GM13976 (cell line): ENCODE measurements at places on chromosomes 2 and 18.

GRCh38 chr2:41707790-41708451 lies 339.9 kb upstream of the PKDCC start:
- DNase-seq: no peak

- no peak for DNase-seq
These were observed 15.8 kb downstream of the MTCL1 start for GRCh38 chr18:8721094-8721669.

- DNase-seq: no peak
These were observed 1169.6 kb upstream of the CRIM1 start for GRCh38 chr2:35185861-35186412.

- DNase-seq: no peak
These were observed 40.5 kb upstream of the POLE4 start for GRCh38 chr2:74917702-74918619.

- DNase-seq: no peak
These were observed 41.7 kb downstream of the POLR1A start for GRCh38 chr2:86064006-86064405.

DNA sequence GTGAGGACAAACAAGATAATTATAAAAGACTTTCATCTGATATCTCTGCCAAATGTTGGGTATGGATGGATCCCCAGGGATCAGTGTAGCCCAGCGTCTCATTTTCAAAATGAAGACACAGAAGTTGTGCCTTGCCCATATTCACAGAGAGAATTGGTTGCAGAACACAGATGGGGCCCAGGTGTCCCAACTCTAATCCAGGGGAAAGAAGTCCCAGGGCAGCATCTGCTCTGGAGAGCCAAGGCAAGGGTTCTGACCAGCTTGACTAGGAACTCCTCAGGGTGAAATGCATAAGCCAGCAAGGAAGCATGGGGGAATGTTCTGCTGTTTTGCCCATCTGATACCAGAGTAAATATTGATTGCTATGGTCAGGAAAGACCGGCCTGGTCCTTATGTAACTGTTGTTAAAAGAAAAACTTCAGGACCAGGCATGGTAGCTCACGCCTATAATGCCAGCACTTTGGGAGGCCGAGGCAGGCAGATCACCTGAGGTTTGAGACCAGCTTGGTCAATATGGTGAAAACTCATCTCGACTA lies 68.7 kb upstream of the CABLES1 start:
- DNase-seq: no peak

- DNase-seq: peak; percentile 29
These were observed 25.7 kb downstream of the SRBD1 start for GRCh38 chr2:45585267-45585861.

DNA sequence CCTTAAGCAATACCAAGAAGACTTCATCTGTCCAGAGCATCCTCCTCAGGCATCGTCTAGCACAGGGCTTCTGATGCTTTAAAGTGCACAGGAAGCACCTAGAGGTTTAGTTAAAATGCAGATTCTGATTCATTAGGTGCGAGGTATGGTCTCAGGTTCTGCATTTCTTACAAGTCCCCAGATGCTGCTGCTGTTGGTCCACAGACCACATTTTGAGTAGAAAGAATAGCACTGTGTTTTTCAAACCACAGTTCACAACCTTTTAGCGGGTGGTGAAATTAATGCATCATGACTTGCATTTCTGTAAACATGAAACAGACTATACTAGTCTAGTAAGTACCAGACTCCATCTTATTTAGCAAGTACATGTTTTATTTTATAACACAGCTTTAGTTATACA lies 134.6 kb downstream of the TMEFF2 start:
- DNase-seq: no peak

GRCh38 chr2:189700681-189701080 lies 26.2 kb downstream of the ANKAR start:
- no peak for DNase-seq

DNA sequence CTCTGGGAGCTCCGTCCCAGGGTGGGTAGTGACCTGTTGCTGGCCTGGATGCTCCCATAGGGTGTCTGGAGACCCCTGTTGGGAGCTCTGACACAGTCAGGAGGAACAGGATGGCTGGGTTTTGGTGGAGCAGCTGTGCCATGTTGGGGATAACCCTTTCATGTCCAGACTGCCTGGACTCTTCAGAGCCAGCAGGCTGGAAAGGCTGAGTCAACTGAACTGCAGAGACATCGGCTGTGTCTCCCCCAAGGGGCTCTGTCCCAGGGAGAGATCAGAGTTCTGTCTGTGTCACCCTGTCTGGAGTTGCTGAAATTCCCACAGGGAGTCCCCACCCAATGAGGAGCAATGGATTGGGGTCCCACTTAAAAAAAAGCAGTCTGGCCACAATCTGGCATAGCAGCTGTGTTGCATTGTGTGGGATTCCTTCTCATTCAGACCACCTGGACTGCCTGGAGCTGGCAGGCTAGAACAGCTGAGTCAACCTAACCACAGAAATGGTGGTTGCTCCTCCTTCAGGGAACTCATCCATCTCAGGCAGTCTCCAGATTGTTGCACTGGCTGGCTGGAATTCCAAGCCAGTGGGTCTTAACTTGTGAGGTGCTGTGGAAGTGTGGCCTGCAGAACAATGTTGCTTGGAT lies 37.2 kb downstream of the AGPS start:
- DNase-seq: no peak

- no peak for DNase-seq
These were observed 107.5 kb downstream of the SLC8A1 start for GRCh38 chr2:40344364-40344763.

GRCh38 chr18:58714821-58715220 lies 43.6 kb downstream of the MALT1 start:
- DNase-seq: no peak

GRCh38 chr2:15334644-15335326 lies 226.3 kb downstream of the NBAS start:
- no peak for DNase-seq

- no peak for DNase-seq
These were observed 18.6 kb upstream of the RMC1 start for GRCh38 chr18:23484561-23485182.

DNA sequence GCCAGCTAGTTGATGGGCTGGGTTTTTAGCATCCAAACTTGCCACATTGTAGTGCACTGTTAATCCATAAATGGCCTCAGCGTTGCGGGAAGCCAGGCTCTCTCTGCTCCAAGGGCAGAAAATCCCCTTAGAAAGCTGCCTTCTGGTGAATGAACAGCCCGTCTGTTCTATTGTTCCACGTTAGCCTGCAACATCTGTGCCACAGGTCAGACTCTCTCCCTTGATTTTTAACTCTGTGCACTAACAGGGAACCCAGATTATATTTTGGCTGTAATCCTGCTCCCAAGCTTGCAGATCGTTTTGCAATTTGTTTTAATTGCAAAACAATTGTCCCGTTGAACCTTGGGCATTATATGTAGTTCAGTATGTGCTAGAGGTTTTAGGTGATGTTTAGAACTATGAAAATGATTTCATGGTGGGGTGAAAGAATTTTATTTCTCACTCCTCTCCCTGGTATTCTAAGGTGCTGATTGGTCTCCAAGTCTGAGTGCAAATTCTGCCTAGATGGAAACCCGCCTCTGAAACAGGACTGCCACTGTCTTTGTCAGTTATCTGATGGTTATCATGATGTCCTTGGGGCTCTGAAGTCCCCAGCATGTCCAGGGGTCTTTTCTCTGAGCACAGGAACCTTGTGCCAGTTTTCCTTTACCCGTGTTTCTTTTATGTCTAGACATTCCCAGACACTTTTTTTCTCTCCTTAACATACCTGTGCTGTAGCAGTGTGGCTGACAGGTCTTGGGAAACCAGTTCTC lies 106.6 kb downstream of the MAP4K4 start:
- no peak for DNase-seq

DNA sequence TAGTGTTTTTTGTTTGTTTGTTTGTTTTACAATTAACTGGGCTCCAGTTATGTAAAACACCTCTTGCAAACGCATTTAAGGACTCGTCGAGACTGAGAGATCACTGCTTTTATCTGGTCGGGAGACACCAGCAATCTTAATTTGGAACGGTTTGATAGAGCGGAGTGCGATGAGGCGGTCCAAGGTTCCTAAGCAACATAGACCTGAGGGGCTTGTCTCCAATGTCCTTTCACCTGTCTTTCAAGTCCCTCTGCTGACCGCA lies 729 bp upstream of the SELENOI start:
- peak; percentile 21 for DNase-seq

DNA sequence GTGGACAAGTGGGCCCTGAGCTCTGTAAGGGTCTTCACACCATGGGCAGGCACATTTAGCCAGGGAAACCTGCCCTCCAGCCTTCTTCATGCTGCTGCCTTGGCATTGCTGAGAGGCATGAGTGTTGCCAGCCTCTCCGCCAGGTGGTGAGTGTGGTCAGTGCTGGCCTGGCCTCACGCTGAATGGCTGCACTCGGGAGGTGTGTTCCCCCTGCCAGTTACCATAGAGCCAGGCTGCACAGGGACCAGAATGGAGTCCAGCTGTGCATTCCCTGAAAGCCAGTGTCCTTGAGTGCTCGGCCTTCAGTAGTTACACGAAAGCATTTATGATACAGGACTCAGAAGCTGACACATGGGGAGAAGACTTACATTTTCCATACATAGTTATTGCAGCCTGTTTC lies 139.7 kb downstream of the ATP9B start:
- DNase-seq: no peak

- DNase-seq: no peak
These were observed 86.5 kb upstream of the MYO3B start for GRCh38 chr2:170091436-170091835.

GRCh38 chr2:2664989-2665833 lies 334.1 kb upstream of the MYT1L start:
- DNase-seq: no peak

DNA sequence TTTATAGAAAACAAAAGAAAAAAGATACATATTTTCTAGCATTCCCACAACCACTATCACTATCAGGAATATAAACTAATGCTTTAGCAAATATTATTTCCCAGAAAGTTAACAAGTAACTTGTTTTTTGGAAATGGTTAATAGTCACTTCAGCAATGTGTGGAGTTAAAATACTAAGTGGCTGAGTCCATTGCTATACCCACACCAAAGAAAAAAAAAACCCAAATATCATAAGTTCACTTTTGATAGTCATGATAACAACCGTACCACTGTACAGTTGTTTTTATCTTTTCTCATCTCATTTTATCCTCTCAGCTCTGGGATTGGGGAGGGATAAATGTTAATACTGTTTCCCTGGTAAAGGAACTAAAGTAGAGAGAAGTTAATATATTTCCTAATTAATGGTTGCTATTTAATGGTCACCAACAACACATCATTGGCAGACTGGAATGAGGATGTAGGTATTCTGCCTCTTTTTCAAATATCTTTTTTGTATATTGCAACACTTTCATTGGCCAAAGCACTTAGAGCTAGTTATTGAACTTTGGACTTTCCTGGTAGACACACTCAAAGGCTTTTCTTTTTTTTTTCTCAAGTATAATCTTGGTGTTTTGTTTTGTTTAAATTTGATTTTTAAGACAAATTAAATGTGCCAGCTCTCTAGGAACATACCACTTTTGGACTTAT lies 18.4 kb upstream of the KANSL1L start:
- no peak for DNase-seq

DNA sequence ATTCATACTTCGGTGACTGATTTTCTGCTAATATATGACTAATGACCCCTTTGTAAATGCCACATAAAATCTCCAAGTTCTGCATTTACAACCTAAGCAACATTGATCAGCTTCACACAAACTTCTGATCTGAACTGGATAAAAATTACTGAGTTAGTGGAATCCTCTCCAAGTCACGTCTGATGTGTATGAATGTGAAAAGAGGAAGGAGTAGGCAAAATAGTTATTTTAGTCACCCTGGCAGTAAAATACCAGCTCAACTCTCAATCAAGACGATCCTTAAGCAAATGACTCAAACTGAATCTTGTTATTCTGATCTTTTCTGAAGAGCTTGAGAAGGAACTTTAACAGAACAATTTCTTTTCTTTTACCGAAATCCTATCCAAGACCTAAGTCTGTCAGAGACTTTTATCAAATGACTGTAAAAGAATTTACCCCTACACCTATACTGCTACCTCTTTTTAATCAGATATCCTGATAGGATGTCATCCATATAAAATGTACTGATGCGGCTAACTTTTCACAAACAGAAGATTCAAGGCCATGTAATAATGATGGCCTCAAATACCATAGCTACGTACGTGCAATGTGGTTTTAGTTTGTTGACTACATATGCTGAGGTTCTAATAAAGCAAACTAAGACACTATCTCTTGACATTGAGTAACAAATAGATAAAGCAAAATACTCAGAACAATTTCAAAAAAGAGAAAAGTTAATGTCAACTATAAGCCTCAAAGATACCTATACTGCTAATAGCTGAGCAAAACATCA lies 23.7 kb downstream of the CUL3 start:
- DNase-seq: peak; percentile 29

GRCh38 chr2:143132355-143132754 lies 3.1 kb downstream of the ARHGAP15 start:
- DNase-seq: no peak

- no peak for DNase-seq
These were observed 40.9 kb upstream of the ALKAL2 start for GRCh38 chr2:328761-329160.

DNA sequence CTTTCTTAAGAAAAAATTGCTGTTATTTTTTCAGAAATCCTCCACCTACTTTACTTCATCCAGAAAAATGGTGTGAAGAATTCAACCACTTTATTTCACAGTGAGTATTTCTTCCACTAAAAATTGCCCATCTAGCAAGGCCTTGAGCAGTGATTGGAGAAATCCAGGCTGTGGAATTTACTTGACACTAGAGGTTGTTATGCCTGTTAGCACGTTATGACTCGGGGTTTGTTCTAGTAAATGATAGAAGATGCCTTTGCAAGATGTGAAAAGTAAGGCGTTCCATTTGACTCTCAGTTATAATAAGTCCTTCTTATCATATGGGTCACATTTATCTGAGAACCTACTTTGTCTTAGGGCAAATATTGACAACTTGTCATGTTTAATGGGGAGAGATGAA lies 157.4 kb downstream of the MYO3B start:
- DNase-seq: no peak
